WERI-Rb-1 (cell line): ENCODE measurements at places on chromosomes 16 and 17.

DNA sequence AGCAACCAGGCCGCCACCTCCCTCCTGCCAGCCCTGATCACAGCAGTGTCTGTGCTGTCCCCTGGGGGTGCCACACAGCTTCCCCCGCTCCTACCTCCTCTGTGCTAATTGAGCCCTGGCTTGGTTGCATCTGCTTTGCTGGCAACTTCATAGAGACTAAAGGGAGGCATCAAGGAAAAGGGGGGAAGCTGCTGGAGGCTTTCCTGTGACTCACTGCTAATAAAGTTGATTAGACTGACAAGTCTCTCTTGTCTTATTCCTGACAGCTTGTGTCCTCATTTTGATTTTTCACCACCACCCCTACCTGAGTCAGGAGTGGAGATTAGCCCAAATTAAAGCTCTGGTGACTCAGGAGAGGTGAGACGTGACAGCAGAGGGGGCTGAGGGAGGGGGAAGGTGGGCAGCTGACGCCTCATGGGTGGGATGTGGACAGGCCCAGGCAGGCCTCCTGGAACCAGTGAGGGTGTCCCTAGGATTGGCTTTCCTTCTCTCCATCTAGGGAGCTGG, 310.0 kb downstream of the CBLN1 start:
- DNase-seq, result peak; percentile 58

DNA sequence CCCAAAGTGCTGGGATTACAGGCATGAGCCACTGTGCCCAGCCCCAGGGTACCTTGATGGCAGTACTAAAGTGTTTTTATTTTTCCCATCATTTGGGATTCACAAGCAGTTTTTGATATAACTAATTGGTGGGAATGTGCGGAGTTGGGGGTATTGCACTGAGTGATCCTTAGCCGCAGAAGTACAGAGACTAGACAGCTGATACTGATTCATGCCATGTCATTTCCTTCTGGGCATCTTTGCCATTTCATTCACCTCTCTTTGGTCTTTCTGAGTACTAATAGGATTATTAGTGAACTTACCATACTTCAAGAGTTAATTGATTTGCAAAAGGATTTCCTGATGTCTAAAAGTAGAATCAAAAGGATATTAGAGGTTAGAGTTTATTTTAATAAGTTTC, 9.7 kb downstream of the NMT1 start:
- DNase-seq, result no peak

DNA sequence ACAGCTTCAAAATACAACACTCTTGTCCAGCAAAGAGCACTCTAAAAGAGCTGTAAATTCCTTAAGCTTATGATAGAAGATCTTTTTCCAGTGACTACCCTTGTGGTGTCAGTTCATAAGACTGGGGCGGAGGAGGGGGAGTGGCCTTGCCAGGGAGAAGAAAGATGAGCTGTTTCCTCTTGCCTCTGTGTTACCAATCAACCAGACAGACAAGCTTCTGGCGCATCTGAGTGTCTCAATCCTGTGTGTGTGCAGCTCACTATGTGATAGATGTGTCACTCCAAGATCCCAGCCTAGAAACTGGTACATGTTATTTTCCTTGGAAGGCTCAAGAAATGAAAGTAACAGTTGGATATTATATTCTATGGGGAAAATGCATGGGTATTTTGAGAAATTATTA, 167.4 kb upstream of the CACNG3 start:
- peak; percentile 14 for DNase-seq

- no peak for DNase-seq
These were observed 54.9 kb upstream of the WSB1 start for GRCh38 chr17:27239046-27239445.

- DNase-seq, result no peak
These were observed 51.0 kb upstream of the PIRT start for GRCh38 chr17:10888858-10889257.

- no peak for DNase-seq
These were observed 59.6 kb upstream of the ADCY9 start for GRCh38 chr16:4175849-4176248.

GRCh38 chr16:57192720-57193486, 6.8 kb downstream of the RSPRY1 start:
- DNase-seq, result no peak

- DNase-seq, result no peak
These were observed 3.5 kb downstream of the MPO start for GRCh38 chr17:58277107-58277801.

- DNase-seq, result no peak
These were observed 2.6 kb downstream of the WSB1 start for GRCh38 chr17:27296428-27296979.

- DNase-seq, result peak; percentile 23
These were observed 10.8 kb downstream of the ATP2C2 start for GRCh38 chr16:84379008-84379708.

GRCh38 chr16:56848029-56848936, 16.7 kb upstream of the SLC12A3 start:
- DNase-seq, result no peak

DNA sequence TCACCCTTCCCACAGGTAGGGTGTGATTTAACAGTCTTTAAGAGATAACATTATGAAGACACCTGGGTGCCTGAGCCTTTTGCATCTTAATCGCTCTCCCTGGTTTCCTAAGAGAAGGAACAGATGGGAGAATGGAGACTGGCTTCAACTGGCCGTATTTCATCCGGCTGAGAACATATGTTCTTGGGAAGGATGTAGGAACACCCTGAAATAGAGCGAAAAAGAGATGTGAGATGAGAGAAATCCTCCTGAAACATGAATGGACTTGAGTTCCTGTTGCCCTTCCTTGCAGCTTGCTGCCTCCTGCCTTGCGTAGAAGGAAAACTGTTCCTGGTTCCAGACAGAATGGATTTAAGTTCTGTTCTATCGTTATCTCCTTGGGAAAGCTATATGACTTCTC, 385.4 kb upstream of the RBFOX1 start:
- DNase-seq, result peak; percentile 78

DNA sequence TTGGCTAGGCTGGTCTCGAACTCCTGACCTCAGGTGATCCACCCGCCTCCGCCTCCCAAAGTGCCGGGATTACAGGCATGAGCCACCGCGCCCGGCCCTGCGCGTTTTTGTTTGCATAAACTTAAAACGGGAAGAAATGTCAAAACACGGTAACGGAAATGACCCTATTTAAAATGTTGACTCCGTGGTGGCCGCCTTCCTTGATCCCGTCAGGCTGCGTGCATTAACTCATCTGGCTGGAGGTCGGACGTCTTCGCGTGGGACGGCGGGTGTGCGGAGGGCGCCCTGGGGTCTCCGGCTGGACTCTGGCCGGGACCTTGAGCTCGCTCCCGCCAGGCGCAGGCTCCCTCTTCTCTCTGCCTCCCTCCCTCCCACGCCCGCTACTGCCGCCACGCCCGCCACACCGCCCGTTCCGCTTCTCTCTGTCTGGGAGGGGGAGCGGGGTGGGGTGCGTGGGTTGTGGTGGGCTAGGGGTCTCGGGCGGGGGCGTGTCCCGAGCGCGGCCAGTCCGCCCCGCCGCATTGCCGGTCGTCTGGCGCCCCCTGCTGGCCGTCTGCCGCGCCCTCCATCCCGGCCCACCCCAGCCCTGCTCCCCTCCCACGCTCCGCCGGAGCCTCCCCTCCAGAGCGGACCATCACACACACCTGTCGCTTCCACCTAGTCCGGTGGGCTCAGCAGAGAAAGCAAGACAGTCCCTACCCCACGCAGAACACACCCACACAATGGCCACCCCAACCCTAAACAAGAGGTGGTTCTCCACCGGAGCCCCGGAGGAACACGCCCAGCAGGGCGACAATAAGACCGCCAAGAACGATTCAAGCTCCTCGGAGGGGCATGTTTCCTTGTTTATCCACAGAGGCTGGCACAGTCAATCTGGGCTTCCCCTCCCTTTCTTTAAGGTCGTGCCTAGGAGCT, 1.2 kb upstream of the CCDC42 start:
- DNase-seq, result peak; percentile 73

- DNase-seq, result peak; percentile 64
These were observed 91.3 kb downstream of the SNX29 start for GRCh38 chr16:12067714-12068401.

DNA sequence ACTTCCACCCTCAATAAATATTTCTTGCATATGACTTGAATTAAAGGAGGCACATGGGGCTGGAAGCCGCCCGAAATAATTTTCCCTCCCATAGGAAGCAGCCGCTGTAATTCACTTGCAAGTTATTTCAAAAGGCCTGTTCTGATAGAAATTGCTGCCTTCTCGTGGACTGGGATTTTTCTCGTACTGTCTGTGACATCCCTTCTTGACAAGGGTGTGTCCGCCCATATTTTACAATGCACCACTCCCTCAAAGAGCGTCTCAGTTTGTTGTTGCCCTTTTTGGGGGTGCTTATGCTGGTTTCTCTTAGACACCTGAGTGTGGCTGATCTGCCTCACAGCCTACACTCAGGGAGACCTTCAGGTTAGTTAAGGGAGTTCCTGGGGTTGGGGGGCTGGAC, 160.0 kb downstream of the MSI2 start:
- no peak for DNase-seq

DNA sequence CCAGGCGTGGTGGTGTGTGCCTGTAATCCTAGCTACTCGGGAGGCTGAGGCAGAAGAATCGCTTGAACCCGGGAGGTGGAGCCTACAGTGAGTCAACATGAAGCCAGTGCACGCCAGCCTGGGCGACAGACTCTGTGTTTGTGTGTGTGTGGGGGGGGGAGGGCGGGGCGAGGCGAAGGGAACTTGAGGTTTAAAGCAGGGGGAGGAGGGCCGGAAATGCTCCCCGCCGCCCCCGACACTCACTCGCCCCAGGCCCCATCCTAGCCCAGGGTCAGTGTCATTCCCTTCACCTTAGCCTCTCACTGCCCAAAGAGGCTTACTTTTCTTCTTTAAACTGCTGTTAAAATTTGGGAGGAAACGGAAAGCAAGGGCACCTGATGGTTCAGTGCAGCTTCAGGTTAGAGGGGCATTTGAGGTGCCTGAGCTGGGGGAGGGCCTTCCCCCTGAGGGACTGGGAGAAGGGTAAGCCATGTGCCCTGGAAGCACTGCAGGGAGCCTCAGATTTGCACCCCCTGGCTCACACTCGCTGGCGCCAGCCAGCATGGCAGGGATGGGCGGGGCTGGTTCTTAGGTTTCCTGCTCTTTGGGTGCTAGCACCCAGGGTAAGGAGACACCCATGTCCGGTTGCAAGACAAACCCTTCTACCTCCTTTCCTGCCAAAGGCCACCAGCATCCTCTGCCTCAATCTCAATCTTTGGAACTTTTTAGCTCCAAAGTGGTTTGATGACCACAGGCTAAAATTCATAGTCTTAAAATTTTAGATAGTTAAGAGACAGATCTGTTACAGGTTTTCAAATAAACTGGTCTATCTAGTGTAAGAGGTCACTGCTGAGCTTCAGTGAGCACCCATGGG, 2.2 kb upstream of the LIMD2 start:
- DNase-seq, result no peak

- DNase-seq, result peak; percentile 81
These were observed 16.5 kb downstream of the CDIP1 start for GRCh38 chr16:4522051-4522581.

GRCh38 chr16:86882586-86883280, 304.4 kb downstream of the FOXL1 start:
- peak; percentile 38 for DNase-seq

GRCh38 chr17:61770043-61770442, 93.3 kb downstream of the BRIP1 start:
- peak; percentile 23 for DNase-seq

GRCh38 chr17:18248300-18248731, 10.2 kb downstream of the FLII start:
- peak; percentile 79 for DNase-seq

GRCh38 chr17:82014432-82014831, 8.2 kb downstream of the CENPX start:
- no peak for DNase-seq

- no peak for DNase-seq
These were observed 179.4 kb upstream of the FOXF1 start for GRCh38 chr16:86330906-86331305.

DNA sequence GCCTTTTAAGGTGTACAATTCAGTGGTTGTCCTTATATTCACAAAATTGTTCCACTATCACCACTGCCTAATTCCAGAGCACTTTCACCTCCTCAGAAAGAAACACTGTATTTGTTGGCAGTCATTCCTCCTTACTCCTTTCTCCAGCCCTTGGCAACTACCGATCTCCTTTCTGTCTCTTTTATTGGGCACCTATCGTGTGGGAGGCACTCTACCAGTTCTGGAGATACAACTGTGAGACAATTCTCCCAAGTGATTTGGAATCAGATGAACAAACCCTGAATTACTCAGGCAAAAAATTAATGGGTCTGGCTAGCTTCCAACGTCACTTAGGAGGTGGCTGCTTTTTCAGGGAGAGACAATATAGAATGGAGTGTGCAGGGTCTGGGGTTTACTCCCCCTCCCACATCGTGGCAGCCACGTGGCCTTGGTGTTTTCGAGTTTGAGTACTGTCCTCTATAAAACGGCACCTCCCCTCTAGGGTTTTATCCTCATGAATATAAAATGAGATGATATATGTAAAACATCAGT, 63.9 kb downstream of the SHISA9 start:
- DNase-seq, result no peak

DNA sequence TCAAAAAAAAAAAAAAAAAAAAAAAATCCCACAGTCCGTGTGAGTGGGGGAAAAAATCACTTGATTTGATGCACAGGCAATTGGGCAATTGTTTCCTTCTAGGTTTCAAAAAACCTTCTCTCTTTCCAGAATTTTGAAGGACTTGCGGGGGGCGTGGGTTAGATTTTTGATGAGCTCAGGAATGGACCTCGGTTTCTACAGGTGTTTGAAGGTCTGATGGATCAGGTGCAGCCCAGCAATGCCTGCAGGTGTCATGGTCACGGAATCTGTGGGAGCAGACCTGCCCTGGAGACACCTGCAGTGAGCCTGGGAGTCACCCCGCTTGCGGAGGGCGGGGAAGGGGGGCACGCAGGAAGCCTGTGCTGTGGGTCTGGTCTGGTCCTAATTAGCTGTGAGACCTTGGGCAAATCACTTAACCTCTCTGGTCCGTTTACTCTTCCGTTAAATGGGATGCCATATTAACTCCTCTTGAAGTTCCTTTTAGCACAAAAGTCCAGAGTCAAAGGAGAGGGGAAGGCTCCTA, 174.2 kb downstream of the IRF8 start:
- DNase-seq, result no peak

DNA sequence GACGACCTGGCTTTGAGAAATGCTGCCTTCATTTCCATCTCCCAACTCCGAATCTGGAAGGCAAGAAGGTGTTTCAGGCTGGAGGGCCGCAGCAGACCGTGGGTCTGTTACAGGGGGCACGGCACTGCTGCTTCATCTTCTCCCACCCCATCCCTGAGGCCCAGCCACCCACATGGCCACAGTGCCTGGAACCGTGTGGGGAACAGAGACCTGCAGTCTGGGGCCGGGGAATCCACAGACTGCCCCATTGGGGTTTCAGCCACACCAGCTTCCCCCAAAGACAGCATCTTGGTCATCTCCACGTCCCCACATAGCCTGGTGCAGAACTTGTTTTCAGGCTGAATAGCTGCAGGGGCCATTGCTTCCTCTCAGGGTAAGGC, 74.2 kb downstream of the MRC2 start:
- no peak for DNase-seq
